8988T (cell line): ENCODE measurements at places on chromosomes 16 and 17.

DNA sequence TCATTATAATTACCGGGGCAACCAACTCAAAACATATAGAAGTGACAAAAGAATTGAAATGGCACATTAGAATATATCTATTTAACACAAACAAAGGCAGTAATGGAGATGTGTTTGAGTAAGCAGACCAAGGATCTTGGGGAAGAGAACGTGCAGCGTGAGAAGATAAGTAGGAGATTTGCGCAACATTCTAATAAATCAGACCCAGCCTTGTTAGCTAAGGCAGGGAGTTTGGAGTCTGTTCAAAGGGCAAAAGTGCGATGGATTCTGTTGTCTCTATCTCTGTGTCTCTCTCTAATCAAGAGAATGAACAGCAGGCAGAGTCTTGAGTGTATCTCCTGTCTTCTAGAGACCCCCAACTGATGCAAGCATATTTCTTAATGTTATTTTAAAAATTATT, 55.0 kb upstream of the FA2H start:
- DNase-seq = no peak

DNA sequence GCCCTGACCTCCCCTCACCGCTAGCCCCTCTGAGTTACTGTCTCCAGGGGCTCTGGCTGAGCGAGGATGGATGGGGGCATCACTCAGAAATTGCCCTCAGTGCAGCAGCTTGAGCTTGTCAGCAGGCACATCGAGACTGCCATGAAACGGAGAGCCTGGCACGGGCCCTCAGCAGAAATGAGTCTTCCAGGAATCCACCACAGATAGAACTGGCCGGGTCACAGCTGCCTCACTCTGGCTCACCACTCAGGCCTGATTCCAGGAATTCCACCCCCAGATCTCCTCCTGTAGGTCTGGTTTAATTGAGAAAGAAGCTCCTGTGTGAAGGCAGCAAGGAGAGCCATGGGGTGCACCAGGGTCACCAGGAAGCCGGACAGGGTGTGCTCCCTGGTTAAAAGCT, 85.5 kb downstream of the GSG1L start:
- DNase-seq = no peak

DNA sequence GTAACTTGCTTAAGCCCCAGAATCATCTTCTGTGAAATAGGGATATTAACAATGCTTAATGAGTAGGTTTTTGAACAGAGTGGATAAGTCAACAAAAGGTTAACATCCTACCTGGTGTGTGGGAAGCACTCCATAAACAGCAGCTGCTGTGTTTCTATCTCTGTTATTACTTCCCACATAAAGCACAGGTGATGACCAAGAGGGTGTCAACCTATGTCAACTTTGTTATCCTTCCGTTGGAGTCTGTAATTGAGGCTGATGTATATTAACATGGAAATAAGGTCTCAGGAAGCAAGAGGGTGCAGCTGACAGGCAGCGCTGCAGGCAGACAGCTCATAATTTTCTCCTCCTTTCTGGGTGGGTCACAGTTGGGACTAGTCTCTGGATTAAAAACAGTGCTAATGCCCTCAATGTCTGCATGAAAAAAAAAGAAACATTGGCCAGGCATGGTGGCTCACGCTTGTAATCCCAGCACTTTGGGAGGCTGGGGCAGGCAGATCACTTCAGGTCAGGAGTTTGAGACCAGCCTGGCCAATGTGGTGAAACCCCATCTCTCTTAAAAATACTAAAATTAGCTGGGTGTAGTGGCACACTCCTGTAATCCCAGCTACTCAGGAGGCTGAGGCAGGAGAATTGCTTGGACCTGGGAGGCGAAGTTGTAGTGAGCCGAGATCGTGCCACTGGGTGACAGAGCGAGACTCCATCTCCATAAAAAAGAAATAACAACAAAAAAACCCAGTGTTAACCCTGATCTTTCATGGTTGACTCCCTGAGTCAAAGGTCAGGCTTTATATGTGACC, 269.6 kb downstream of the SNX29 start:
- DNase-seq = no peak

GRCh38 chr16:53756275-53756996, 52.5 kb downstream of the FTO start:
- no peak for DNase-seq

GRCh38 chr16:75204410-75204758, 2.6 kb downstream of the CTRB2 start:
- DNase-seq = peak; percentile 9

- DNase-seq = no peak
These were observed 65.1 kb downstream of the SOCS1 start for GRCh38 chr16:11190588-11191560.

- DNase-seq = no peak
These were observed 5.7 kb downstream of the TPPP3 start for GRCh38 chr16:67387479-67388079.

DNA sequence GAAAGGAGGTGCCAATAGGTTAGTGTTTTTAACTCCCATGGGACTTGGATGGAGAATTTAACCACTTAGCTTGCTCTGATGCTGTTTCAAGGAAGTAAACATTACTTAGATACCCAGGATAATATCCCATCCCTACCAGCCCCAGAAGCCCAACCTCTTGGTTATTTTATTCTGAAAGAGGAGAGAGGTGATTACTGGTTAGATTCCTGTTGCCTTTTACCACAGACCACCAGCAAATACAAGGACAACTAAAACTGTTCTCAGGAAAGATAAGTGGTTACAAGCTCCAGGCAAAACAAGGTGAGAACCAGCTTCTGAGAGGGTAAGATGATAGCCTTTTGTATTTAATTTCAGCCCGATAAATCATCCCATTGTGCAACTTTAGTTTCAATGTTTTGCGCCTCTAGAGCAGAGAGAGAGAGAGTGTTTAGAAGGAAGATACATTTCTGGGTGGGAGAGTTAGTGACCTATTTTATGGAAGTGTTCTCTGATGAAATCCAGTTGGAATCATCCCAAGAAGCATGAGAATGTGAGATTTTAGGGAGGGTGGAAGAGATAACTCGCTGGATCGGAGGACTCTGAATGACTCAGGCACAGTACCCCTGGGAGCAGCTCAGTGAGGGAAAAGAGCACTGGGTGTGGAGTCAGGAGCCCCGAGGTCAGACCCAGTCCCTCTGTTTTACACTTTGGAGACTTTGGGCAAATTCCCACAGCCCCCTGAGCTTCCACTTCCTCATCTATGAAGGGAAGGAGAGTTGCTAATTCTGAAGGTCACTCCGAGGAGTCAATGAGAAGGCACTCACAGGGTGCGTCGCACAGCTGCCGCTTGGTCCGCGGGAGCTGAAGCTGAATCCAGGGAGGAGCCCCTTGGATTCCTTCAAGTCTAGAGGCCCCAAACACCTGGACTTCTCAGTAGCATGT, 12.1 kb downstream of the GLP2R start:
- DNase-seq = no peak

GRCh38 chr17:66493283-66494019, 191.0 kb downstream of the PRKCA start:
- DNase-seq = no peak
